ENCODE measurements at places on chromosomes 2 and 18. TPM values are rescaled to one million over a fixed set of nuclear protein-coding genes. Genes with fewer than 3 reads are reported as not detected.

FABP1 gene
- total RNA-seq, result not detected

TGFA gene
- total RNA-seq, result 0.12 TPM

DNA sequence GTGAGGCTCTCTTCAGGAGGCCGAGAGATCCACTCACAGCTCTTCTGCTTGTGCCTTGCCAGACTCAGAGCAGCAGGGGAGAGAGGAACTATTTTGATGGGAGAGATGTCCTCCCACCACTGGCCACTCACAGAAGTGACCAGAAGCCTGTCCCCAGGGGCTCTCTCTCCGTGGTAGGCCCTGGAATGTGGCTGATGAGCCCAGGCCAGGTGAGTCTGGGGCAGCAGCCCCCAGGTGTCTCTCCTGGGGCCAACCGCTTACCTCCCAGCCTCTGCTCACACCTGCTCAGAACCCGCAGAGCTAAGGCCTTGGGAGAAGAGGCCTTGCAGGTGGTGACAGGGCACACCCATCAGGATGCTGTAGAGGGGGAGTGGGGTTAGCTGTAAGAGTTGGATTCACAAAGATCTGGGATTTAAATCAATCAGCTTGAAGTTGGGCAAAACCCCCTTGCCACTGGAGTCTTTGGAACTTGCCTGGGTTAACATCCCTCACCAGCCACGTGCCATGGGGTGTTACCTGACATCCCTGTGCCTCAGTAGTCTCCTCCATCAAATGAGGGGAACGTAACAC lies 29.1 kb upstream of the ASB18 start:
- H3K4me3 ChIP-seq, result no peak overlapping the region
- no peaks in the 10 kb centered on the region for H3K4me1 ChIP-seq
- no peak for DNase-seq
- no peaks in the 10 kb centered on the region for H3K27me3 ChIP-seq
- H3K27ac ChIP-seq, result no peak overlapping the region

GRCh38 chr2:234804704-234805103 lies 147.1 kb upstream of the SH3BP4 start:
- no peak overlapping the region for H3K27ac ChIP-seq
- no peak for DNase-seq
- no peaks in the 10 kb centered on the region for H3K4me1 ChIP-seq
- H3K36me3 ChIP-seq, result no peaks in the 10 kb centered on the region
- peaks cover 25% of the 10 kb centered on the region for H3K27me3 ChIP-seq

DNA sequence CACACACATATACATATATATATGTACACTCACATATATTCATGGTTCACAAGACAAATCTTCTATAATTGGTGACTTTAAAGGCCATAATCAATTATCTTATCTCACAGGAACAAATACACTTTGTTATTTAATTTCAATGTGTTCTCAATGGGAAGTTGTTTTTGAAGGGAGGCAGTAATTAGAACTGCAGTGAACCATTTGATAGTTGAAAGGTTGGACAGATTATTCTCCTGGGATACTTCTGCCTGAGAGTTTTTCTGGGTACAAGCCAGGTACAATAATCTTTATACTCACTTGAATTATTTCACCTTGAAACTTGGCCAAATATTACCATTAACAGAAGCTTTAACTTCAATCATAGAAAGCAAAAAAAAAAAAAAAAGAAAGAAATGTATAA lies 546.6 kb upstream of the LRRTM4 start:
- H3K4me1 ChIP-seq, result no peaks in the 10 kb centered on the region
- no peak overlapping the region for H3K27ac ChIP-seq
- no peaks in the 10 kb centered on the region for H3K27me3 ChIP-seq
- DNase-seq, result no peak

- no peaks in the 10 kb centered on the region for H3K36me3 ChIP-seq
- no peak for DNase-seq
- no peak overlapping the region for H3K27ac ChIP-seq
- no peaks in the 10 kb centered on the region for H3K27me3 ChIP-seq
- no peak overlapping the region for H3K4me3 ChIP-seq
Observed at GRCh38 chr18:22517356-22517755, 99.6 kb upstream of the CTAGE1 start.

DNA sequence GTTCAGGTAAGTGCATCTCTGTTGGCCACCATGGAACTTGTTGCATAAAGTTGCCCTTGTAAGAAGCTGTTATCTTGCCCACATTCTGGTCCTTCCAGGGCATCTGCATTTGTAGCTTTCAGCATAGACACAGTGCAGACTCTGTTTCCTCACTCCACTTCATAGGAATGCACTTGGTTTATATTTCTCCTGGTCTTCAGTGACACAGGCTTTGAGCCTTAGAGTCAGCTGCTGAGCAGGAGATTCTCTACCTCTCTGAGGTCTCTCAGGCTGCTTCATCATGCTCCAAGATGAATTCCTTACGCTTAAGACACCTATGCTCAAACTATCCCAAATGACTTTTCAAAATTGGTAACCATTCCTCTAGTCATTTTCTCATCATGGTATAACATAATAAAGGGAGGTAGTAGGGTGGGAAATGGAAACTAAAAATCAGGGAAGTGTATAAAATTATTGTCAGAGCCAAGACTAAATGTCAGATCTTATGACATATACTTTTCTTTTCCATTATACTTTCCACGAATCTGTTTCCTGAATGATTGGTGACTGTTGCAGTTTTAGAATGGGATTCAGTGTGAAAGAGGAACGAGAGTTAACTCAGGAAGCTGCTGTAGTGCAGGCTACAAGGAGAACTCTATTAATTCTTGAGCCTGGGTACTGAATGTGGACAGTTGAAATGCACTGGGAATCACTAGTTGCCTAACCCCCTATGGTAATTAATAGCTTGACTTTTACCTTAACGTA lies 72.0 kb downstream of the GALNT1 start:
- no peak overlapping the region for H3K4me3 ChIP-seq
- no peak overlapping the region for H3K27ac ChIP-seq
- H3K36me3 ChIP-seq, result no peaks in the 10 kb centered on the region
- peak; percentile 50 for DNase-seq
- H3K4me1 ChIP-seq, result no peaks in the 10 kb centered on the region
